ENCODE measurements at places on chromosomes 4 and X. TPM values are rescaled to one million over a fixed set of nuclear protein-coding genes. Genes with fewer than 3 reads are reported as not detected.

DNA sequence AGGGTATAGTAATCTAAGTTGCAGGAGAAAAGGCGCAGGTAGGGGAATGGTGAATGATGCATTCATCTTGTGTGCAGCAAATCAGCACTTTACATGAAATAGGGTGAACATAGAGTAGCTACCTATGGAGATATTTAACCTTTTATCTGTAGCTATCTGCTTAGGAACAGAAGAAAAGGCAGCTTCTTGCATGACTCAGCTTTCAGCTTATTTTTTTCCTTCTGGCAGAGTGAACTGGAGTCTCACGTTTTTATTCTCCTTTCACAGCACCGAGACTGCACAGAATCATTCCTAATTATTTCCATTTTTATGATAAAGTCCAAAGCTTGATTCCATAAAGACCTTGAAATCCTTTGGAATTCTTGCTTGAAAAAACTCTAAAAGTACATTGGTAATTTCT is 4.8 kb upstream of the SCOC start:
- peaks cover 4% of the 10 kb centered on the region for H3K4me1 ChIP-seq
- H3K27ac ChIP-seq: no peak overlapping the region
- H3K27me3 ChIP-seq: no peaks in the 10 kb centered on the region
- no peaks in the 10 kb centered on the region for H3K36me3 ChIP-seq
- H3K4me3 ChIP-seq: no peak overlapping the region
- no peak for DNase-seq

DNA sequence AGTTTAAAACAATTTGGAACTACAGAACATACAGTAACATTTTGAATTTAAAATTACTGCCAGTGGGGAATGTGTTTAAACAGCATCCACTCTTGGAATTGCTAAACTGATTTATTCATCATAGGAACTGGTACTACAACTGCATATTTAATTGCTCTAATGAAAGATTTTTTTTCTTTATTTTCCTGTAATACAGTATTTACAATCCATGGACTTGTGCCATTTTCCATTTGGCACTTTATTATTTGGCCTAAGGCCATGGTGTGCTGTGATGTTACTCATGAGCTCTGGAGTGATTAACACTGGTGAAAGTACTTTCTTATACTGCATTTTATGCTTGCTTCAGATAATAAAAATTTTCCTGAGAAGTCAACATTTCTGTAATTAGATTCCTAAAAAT is 69.7 kb upstream of the NUDT6 start:
- peaks cover 11% of the 10 kb centered on the region for H3K36me3 ChIP-seq
- H3K27me3 ChIP-seq: no peaks in the 10 kb centered on the region
- no peak for DNase-seq
- no peaks in the 10 kb centered on the region for H3K4me1 ChIP-seq
- no peak overlapping the region for H3K27ac ChIP-seq

- no peak for DNase-seq
- H3K4me1 ChIP-seq: no peaks in the 10 kb centered on the region
- no peaks in the 10 kb centered on the region for H3K36me3 ChIP-seq
Observed at GRCh38 chr4:25347473-25347872, 29.6 kb upstream of the ANAPC4 start.

DNA sequence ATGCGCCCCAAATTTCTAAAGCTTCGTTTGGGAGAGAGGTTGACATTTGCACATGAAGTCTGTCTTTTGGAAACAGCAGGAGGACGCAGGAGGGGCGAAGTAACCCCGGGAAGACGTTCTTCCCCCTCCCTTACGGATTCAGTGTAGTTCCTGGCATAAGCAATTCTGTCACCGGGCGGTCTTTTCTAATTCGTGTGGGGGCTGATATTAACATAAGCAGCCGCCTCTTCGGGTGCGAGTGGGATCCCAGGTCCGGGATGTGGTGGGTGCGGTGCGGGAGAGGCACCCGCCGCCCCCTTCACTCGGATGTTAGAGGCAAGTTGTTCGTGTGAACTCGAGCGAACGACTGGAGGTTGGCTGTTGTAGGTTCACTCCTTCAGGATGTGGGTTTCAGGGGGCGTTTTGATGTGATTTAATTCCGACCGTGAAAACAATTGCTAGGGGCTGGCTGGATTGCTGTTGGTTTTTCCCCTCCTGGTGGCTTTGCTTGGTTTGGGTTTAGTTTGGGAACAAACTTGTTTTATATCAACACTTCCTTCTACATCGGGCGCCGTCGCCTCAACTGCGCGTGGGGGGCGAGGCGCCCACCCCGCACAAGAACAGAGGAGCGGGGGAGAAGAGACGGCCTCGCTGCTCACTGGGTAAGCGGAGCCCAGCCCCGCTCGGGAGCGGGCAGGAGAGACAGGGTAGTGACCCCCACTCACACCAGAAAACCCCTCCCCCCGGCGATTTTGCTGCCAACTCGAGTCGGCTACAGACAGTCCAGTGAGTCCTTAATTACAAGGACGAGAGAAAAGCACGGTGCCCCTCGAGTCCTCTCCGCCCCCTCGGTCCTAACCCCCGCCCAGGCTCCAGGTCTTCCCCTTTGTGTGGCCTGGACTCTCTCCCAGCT is 2.9 kb upstream of the LEF1 start:
- no peaks in the 10 kb centered on the region for H3K36me3 ChIP-seq
- H3K27me3 ChIP-seq: peaks cover 98% of the 10 kb centered on the region
- no peak for DNase-seq
- no peak overlapping the region for H3K27ac ChIP-seq
- H3K4me1 ChIP-seq: peaks cover 45% of the 10 kb centered on the region

GRCh38 chrX:103817502-103817901 is 14.6 kb downstream of the RAB9B start:
- no peaks in the 10 kb centered on the region for H3K27me3 ChIP-seq
- no peak overlapping the region for H3K27ac ChIP-seq
- no peaks in the 10 kb centered on the region for H3K36me3 ChIP-seq
- DNase-seq: no peak

GRCh38 chrX:78822157-78822690 is 74.7 kb downstream of the LPAR4 start:
- H3K27ac ChIP-seq: no peak overlapping the region
- no peak overlapping the region for H3K4me3 ChIP-seq
- no peaks in the 10 kb centered on the region for H3K36me3 ChIP-seq
- no peaks in the 10 kb centered on the region for H3K27me3 ChIP-seq
- DNase-seq: no peak

Gene XKRX
- 1.7 TPM for polyA plus RNA-seq

Gene ARMCX1
- 54.4 TPM for polyA plus RNA-seq

Measured in left lung (tissue), 14 donors.